ENCODE measurements at places on chromosomes 11 and 22.

- DNase-seq, result no peak
These were observed 18.7 kb downstream of the MRGPRX4 start for GRCh38 chr11:18191376-18191775.

GRCh38 chr11:88806410-88806809, 259.4 kb downstream of the GRM5 start:
- no peak for DNase-seq

DNA sequence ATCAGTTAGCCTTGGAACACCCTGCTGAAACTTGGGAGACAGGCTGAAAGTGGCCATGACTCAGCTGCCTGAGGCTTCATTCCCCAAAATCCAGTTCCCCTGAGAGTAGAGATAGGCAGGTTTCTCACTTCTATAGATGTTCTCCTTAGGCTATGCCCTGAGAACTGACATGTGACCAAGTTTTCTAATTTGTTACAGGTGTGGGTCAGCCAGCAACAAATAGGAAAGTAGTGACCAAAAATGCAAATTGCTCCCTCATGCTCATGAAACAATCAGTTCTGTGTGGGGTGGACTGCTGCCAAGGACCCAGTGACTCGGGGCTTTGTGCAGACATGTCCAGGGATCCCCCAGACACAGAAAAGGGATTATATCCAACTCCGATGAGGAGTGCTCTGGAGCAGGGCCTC, 7.3 kb upstream of the CCDC15 start:
- DNase-seq, result no peak

- no peak for DNase-seq
These were observed 909.0 kb downstream of the BRD1 start for GRCh38 chr22:48918585-48919186.

- no peak for DNase-seq
These were observed 25.0 kb downstream of the FADS3 start for GRCh38 chr11:61866231-61866957.

DNA sequence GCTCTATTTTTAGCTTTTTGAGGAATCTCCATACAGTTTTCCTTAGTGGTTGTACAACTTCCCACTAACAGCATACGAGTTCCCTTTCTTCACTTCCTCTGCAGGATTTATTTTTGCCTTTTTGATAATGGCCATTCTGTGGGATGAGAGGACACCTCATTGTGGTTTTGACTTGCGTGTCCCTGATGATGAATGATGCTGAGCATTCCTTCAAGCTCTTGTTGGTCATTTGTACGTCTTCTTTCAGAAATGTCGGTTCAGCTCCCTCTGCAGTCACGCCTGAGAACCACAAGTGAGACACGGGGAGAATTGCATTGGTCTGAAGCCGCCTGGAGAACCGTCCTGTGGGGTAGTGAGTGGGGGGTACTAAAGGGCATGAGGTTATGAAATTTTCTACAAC, 2.0 kb upstream of the KRTAP5-10 start:
- peak; percentile 39 for DNase-seq

DNA sequence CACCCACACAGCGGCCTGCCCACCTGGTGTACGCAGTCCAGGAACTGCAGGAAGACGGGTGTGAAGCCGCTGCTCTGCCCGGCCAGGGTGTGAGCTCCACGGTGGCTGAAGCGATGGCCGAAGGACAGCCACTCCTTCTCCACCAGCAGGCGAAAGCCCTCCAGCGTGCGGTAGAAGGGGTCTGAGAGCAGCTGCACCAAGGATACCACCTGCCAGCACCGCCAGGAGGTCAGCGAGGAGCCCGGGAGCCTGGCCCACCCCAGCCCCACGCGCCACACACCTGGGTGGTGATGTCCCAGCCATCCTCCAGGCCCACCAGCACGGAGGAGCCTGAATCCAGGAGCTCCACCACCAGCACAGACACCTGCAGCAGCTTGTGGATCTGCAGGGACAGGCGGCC, 19.6 kb downstream of the SBF1 start:
- DNase-seq, result no peak

Measured in fibroblast of lung (primary cell).